ENCODE measurements at places on chromosomes 4 and X.

- no peak for DNase-seq
These were observed 49.7 kb upstream of the PTPN13 start for GRCh38 chr4:86544310-86544966.

DNA sequence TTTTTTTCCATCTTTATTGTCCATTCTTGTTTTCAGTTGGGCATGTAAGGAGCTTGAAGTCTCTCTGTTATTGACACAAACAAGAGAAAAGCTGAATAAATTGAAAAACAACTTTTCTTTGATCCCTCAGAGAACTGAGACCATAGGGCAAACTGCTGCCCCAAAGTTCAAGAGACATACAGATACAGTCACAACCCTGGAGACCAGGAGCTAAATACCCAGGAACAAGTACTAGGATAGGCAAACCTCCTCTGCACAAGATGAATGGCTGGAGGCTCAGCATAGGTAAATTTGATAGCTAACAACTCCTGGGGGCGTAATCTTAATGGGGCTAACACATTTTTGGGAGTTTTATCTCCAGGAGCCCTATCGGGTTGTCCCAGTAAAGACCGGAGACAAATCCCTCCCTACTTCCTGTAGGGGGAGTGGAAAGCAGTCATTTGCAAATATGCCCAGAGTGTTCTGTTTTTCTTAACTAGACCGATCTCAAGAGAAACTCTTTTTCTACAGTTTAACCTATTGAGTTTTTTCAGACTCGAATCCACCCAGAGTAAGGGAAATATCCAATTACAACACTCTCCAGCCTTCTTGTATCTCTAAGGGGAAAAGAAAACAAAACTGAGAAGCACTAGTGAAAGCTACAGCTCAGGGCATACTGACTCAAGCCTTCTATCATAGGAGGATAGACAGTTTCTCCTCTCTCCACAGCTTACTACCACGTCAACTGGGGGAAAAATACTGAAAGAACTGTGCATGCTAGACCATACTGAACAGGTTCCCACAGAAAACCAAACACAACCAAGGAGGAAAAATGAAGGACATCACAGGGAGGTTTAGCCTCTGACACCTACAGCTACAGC lies 23.1 kb downstream of the MAGEA8 start:
- DNase-seq = no peak

DNA sequence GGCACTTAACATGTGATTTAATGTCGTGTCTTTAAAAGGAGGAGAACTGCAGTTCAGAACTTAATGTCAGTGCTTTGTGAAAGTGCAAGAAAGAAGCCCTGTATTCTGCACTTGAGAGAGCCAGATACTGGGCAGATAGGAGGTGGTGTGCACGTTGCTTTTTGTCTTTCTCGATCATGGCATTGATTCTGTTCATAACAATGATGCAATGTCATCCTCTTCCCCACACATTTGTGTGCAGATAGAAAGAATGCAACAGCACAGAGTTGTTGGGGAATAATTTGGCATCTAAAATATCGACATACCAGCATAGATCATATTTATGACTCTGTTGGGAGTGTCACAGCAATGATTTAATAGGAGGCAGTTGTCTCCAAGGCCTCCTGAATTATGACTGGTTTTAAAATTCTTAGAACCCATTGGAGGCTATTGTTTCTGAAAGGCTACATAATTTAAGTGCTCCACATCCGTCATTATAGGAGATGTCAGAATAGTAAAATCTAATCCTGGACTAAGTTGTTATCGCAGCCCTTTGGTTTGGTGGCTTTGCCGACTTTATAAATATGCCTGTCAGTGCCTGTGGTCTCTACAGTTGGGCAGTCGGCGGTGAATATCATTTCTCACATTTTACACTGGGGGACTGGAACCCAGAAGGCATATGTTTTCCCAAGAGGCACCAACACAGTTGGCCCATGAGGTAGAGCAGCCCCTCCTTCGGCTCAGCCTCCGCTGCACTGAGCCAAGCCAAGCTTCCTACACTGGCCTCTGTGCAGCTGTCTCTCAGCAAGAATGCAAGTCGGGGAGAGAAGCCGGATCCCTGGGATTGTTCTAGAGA lies 124.9 kb downstream of the PTTG2 start:
- no peak for DNase-seq

- DNase-seq = no peak
These were observed 72.4 kb upstream of the S100G start for GRCh38 chrX:16577483-16578029.
